ENCODE measurements at places on chromosomes 7 and 10.
A peak's percentile ranks its signal among the peaks of the same experiment; 100 is the strongest.

GRCh38 chr7:151934584-151934983 is 21.7 kb upstream of the GALNTL5 start:
- DNase-seq, result no peak

GRCh38 chr7:44633254-44634186 is 27.1 kb downstream of the OGDH start:
- DNase-seq, result peak; percentile 63

- no peak for DNase-seq
These were observed 4.5 kb upstream of the HKDC1 start for GRCh38 chr10:69215405-69216171.

GRCh38 chr7:94182721-94183120 is 178.6 kb upstream of the BET1 start:
- DNase-seq, result no peak

GRCh38 chr7:118182593-118183427 is 1.2 kb upstream of the LSM8 start:
- no peak for DNase-seq

GRCh38 chr10:84424731-84425167 is 96.4 kb downstream of the CCSER2 start:
- no peak for DNase-seq

DNA sequence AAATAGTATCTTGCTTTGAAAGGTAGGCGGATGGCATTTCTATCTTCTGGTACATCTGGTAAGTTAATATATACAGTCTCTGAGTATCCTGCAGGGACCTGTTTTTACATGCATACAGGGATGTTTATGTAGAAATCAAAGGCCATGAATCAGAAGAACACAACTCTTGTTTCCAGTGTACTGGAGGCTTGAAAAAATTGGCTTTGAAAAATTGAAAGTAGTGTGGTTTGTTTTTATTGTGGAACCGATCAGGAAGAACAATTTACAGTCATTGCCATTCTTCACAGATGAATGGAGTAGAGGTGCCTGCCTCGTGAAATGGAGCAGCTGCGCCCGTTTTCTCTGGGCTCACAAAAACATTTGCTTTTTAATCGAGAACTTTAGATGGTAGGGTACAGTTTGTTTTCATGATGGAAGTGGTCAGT is 54.0 kb upstream of the RPA3 start:
- no peak for DNase-seq

DNA sequence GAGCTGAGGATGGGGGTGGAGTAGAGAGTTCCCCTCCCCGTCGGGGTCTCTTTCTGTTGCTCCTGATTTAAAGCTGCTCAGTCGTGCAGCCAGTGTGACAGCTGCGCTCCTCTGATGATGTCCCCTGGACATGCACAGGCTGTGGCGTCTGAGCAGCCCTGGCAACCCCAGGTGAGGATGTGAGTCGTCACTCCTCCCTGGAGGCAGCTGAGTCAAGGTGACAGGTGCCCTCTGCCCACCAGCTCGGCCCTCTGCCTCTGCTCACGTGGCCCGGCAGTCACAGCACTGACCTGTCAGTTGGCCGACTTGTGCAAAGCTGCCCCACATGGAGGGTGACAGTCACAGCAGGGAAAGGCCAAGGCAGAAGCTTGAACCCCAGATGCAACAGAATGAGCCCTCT is 33.9 kb downstream of the ANXA8 start:
- DNase-seq, result no peak

GRCh38 chr7:6198689-6199595 is 73.5 kb downstream of the CYTH3 start:
- DNase-seq, result no peak

- no peak for DNase-seq
These were observed 35.6 kb upstream of the C10orf90 start for GRCh38 chr10:126705951-126706565.

DNA sequence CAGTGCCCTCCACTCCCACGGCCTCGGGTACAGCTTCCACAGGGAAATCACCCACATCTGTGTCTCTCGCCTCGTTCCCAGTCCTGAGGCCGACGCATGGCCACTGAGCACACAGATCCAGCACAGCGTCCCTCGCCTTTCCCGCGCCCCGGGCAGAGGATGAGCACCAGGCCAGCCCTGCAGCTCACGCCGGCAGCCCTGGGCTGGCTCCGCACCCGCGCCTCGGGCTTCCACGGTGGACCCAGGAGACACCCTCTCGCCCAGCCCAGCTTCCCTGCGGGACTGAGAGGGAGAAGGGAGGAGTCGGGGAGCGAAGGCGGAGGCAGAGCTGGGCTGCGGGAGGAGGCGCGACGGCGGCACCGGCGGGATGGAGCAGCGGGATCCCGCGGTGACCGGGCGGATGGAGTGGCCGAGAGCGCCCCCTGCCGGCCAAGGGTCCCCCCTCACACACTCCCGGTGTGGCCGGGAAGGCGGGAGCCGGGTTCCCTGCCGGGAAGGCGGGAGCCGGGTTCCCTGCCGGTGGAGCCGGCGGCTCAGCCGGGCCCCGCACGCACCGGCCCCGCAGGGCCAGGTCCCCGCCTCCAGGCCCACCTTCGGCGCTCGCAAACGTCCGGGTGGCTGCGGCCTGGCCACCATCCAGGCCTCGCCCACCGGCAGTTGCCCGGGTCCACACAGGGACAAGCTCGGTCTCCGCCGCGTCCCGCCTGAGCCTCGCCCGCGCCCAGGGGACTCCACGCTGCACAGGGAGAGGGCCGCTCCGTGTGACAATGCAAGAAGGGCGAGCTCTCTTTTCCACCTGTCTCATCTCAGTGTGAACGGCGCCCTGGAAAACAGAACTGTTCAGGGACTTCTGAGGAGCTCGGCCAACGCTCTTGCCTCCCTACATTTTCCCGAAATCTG is 110.3 kb upstream of the LANCL2 start:
- DNase-seq, result peak; percentile 51

GRCh38 chr10:132438091-132439024 is 41.4 kb downstream of the PWWP2B start:
- DNase-seq, result no peak

- no peak for DNase-seq
These were observed 23.8 kb downstream of the PFKP start for GRCh38 chr10:3090914-3091787.

GRCh38 chr10:104485632-104486031 is 132.0 kb downstream of the CFAP58 start:
- no peak for DNase-seq

DNA sequence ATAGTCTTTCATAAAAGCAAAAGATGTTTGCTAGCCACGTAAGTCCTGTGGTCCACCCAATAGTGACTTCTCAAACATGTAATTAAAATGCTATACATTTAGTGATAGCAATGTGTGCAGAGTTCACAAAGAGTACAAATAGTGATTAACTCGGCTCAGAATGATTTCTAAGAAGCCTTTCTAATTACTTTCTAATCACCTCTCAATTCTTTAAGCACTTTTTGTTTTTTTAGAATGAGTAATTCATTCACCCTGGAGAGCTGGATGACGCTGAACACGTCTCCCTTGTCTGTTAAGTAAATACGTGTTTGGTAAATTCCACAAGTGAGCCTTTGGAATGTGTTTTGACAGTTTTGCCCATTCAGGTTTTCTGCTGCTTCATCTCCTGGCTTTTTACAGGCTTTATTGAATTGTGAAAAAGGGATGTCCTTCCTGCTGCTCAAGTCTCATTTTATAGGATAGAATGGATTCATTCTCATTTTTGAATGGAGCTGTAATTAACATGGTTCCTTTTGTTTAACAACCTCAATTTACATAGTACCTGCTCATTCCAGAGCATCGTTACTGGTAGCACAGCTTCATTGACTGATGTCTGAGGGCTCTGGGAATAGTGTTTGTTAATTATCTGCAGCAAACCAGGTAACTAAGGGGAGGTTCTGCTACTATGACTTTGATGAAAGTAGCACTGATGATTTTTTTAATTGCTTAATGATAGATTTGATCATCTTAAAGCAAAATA is 212.1 kb downstream of the VTI1A start:
- no peak for DNase-seq

GRCh38 chr7:66315192-66315591 is 110.1 kb downstream of the TPST1 start:
- DNase-seq, result no peak

GRCh38 chr7:739455-739982 is 12.4 kb upstream of the PRKAR1B start:
- no peak for DNase-seq

DNA sequence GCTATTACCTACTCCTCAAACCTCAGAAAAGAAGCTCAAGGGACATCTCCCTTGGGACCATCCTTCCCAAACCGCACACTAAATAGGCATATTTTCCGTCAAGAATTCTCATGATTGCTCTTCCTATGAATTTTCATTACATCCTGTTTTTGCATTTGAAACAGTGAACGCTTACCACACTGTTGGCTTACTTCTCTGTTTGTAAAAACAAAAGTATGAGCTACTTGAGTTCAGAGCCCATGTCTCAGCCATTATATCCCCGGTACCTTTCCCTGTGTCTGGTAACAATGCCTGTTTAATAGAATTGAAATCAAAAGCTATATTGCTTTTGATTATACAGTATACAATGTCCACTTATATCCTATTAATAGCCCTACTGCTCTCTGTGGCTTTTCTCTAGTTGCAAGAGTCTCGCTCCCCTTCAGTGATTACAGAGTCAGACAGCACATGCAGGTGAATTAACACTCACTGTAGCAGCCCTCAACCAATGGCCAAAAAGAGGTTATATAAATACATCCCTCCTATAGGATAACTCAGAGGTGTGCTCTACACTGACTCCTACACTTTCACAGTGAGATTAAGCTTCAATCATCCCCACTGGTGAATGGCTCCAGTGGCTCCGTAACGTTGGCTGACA is 264.4 kb downstream of the SORCS1 start:
- no peak for DNase-seq

GRCh38 chr10:55224007-55224781 is 423.2 kb upstream of the PCDH15 start:
- DNase-seq, result no peak

DNA sequence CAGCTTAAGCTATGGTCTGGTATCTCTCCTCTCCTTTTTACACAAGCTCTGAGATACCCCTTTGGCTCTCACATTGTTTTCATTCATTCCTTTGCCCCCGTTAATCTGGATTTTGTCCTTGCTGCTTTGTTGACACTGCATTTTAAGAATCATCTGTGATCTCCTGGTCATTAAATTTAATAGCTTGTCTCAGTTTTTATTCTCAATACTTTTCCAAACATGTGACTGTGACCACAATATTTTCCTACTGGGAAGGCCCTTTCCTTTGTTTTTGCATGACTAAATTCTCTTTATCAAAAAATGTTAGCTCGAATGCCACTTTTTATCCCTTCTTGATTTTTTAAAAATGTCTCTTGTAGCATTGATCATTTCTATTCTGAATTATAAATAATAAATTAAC is 171.2 kb downstream of the SUGCT start:
- DNase-seq, result no peak

GRCh38 chr7:118858651-118859149 is 634.2 kb downstream of the ANKRD7 start:
- no peak for DNase-seq

GRCh38 chr10:30600005-30600404 is 29.5 kb downstream of the LYZL2 start:
- DNase-seq, result no peak

DNA sequence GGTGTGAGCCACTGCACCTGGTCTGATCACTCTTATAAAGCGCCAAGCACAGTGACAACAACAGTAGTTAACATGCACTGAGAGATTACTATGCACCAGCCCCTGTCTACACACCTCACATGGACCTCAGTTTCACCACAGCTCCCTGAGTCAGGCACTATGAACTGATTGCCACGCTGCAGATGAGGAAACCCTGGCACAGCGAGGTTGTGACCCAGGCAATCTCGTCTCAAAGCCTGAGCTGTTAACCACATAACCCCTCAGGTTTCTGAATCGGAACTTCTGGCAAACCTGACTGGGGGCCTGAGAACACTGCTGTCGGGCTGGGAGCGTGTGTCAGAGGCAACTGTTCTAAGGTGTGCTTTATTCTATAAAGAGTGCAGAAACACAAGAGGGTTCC is 150.8 kb downstream of the RNF216 start:
- no peak for DNase-seq

GRCh38 chr7:21914671-21915070 is 31.0 kb downstream of the CDCA7L start:
- no peak for DNase-seq

DNA sequence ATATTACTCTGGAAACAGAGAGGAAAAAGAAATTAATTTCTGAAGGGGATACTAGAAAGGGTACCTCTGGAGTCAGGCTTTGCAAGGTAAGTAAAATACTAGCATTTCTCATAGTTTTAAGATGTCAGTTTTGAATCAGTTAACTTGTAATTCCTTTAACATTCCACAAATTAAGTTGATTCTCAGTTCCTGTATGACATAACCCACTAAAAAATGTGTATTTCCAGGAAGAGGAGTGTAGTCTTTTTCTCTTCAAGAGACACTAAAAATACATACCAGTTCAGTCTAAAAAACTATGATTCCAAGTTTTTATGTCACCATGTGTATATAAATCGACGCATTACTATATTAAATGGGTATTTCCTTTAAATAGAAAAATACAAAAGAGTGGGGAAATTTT is 113.2 kb downstream of the CDK6 start:
- DNase-seq, result no peak

DNA sequence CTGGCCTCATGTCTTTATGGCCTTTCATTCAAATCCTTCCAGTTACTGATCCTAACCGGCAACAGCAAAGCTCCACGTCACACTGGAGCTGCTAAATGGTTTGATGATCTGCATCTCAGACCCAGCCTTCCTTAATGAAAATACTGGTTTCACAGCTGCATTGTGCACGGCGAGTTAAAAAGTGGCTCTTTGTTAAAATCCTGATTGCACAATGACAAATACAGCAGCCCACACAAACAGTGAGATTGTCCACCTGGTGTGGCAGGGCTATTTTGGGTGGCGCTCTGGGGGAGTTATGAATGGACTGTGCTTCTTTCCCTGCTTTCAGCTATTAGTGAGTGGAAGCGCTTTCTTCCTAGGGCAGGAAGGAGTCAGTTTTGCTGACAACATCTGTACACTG is 63.4 kb upstream of the C1QL3 start:
- no peak for DNase-seq

DNA sequence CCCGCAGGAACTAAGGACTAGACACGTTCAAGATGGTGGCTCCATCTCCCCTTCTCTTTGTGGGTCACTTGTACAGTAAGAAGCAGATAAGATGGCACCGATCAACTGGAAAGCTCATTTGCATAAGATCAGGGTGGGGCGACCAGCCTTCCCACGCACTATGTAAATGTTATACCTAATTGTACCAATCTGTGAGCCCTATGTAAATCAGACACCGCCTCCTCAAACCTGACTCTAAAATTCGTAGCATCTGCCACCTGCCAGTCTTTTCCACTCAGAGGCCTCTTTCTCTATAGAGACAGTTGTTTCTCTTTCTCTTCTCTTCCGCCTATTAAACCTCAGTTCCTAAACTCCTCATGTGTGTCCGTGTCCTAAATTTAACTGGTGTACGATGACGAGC is 324.5 kb downstream of the PHF14 start:
- DNase-seq, result no peak

- DNase-seq, result no peak
These were observed 8.1 kb downstream of the PODXL start for GRCh38 chr7:131548371-131548770.

GRCh38 chr7:78649976-78650375 is 803.5 kb downstream of the MAGI2 start:
- no peak for DNase-seq

- no peak for DNase-seq
These were observed 19.6 kb upstream of the GOLGA7B start for GRCh38 chr10:97830064-97830463.

Measured in activated T-helper 2 cell treated with anti-CD3 and anti-CD28 coated beads, Interferon-gamma antibody, Interleukin-2, Interleukin-4, amounts not matched to agents 10 μg/mL and 5 μg/mL and 100 μg/mL, durations not matched to agents 14 hours and 24 hours and 36 hours (primary cell).